ENCODE measurements at places on chromosomes 2 and 18.

GRCh38 chr18:56987236-56987635, 159.7 kb upstream of the BOD1L2 start:
- no peak for DNase-seq

GRCh38 chr2:27965841-27966240, 75.3 kb downstream of the BABAM2 start:
- DNase-seq: no peak

DNA sequence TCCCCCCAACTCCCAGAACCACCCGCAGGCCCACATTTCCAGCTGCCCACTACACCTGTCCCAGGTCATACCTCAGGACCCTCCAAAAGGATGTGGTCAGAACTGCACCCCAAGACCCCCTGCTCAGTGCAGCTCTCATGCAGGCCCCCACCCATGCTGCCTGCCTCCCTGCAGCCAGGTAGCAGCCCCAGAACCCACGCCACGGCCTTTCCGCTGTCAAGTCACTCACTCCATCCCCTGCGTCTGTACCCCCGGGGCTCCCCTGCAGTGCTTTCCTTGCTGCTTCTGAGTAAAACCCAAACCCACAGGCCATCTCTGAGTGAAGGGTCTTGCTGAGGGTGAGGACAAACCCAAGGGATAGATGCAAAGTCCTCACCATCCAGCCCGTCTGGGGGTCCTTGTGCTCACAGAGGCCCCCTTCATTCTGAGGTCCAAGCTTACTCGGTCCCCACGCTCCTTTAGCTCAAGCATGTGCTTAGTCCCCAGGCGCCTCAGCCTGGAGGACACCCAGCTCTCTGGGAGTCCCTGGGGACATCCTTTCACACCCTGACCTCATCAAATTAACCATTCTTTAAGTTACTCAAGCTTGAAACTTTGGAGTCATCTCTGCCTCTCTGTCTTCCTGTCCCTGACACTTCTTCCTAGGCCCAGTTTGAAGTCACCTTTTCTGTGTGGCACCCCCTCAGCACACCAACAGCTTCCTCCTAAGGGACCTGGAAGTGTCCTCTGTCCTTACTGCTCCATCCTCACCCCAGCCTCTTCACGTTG, 130.1 kb downstream of the SMAD7 start:
- peak; percentile 34 for DNase-seq

- no peak for DNase-seq
Measured at GRCh38 chr18:55998801-55999385, 410.9 kb upstream of the TCF4 start.

- DNase-seq: no peak
Measured at GRCh38 chr2:223950448-223951347, 5.6 kb upstream of the WDFY1 start.

GRCh38 chr2:61327173-61327572, 143.7 kb downstream of the USP34 start:
- no peak for DNase-seq

GRCh38 chr18:67117804-67118203, 398.7 kb downstream of the DSEL start:
- no peak for DNase-seq

DNA sequence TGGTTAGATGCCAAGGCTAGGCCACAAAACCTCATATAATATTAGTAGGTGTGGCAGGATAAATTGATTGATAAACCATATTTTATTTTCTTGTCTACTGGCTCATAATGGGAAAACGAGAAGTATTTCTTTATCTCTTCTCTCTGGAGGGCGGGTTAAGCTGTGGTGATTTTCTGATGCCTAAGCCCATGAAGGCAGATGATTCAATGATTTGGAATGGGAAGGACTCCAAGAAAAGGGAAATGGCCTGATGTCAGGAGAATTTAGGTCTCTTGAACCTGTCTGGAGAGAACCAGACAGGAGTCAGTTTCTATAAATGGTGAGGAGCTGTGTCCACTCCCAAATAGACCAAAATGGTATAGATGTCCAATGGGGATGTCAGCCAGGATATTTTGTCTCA, 18.7 kb upstream of the MAP4K3 start:
- no peak for DNase-seq

GRCh38 chr2:191217580-191217979, 27.6 kb upstream of the MYO1B start:
- DNase-seq: no peak

DNA sequence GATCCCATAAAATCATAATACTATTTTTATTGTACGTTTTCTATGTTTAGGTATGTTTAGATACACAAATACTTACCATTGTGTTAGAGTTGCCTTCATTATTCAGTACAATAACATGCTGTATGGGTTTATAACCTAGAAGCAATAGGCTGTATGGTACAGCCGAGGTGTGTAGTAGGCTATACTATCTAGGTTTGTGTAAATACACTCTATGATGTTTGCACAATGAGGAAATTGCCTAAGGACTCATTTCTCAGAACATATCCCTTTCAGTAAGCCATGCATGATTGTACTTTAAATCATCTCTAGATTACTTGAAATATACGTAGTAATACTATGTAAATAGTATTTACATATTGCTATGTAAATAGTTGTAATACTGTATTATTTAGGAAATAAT, 156.7 kb downstream of the CDCA7 start:
- no peak for DNase-seq

DNA sequence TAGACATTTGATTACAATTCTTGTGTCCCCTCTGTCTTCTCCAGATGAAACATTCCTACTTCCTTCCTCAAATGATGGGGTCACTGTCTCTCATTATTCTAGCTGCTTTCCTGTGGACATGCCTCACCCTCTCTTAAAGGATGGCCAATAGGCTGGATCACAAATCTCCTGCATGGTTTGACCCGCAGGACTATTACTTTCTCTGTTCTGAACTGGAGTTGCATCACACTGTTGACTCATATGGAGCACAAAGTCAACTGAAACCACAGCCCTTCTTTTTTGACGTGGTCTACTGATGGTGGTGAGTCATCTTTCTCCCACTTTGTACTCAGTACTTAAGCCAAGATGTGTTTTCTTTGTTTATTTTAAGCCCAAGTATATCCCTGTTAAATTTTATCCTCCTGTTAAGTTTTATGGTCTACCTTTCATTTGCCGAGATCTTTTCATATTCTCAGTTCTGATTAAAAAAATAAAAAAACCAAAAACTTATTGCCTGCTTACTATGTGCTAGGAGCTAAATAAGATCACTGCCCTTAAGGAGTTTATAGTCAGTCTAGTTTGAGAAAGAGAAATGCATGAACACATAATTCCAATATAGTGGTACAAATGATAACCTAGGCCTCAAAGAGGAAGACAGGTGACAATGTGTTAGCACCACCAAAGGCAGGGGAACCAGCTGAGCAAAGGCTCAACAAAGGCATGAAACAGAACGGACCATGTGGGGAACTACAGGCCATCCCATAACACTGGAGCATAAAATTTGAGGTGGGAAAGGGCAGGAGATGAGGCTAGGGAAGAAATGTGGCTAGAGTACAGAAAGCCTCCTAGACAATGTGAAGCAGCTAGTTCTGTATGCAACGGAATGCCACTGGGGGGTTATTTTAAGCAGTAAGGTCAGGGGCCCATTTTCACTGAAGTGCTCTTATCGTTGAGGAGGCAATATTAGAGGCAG, 67.6 kb upstream of the ZFP36L2 start:
- no peak for DNase-seq

DNA sequence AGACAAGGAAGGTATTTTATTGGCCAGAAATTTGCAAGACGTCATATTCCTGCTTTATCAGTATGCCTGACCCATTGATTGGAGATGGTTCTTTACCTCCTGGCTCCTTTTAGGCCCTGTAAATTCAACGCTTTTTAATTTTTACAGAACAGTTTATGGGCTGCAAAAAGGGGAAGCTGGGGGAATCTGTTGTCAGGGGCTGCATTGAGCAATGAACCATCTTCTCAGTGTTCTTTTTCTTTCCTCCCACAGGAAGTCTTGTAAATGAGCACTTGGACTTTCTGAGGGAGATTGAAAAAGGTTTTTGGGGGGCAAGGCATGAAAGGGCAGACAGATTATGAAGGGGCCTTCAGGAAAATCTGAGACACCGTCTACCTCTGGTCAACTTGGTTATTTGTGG, 503.6 kb upstream of the TNP1 start:
- no peak for DNase-seq

DNA sequence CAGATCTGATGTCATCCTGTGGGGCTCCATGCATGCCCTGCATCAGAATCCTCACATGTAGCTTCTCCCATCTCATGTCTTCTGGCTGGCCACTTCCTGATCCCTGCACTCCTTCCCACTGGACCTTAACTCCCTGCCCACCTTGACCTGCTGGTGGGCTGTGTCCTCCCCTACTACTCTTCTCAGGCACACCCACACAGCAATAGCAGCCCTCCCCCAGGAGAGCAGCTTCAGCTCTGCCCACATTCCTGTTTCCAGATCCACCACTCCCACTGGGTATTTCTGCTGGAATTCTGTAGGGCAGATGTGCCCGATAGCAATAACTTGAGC, 137.0 kb upstream of the HS6ST1 start:
- no peak for DNase-seq

DNA sequence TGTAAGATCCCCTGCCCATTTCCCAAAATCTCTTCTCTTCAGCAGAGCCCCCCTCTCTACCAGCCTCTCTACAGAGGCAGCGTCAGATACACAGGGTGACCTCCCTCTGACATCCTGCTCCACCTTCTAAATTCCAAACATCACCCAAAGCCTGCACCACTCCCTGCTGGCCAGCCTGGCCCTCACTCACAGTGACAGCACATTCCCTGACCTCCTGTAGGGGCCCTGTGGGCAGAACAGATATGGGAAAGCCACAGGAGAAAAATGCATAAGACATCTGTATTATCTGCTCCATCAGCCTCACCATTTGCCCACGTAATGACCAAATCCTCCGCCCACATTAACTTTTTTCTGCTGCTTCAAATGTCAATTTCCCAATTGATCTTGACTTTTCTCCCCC, 40.6 kb downstream of the TRABD2A start:
- DNase-seq: peak; percentile 41

- DNase-seq: no peak
Measured at GRCh38 chr18:37471637-37472036, 94.0 kb downstream of the CELF4 start.

All from activated T-cell treated with anti-CD3 and anti-CD28 coated beads, Interleukin-2, amount 50 U/mL, for 24 hours (primary cell).